ENCODE measurements at places on chromosomes 1 and 21.
A peak's percentile ranks its signal among the peaks of the same experiment; 100 is the strongest.

GRCh38 chr1:182147136-182147820 is 85.8 kb upstream of the ZNF648 start:
- peak overlapping the region; percentile 17 for H3K27ac ChIP-seq
- H3K4me3 ChIP-seq, result no peak overlapping the region
- H3K4me1 ChIP-seq, result peaks cover 19% of the 10 kb centered on the region
- no peaks in the 10 kb centered on the region for H3K27me3 ChIP-seq
- no peak for DNase-seq
- H3K36me3 ChIP-seq, result no peaks in the 10 kb centered on the region

DNA sequence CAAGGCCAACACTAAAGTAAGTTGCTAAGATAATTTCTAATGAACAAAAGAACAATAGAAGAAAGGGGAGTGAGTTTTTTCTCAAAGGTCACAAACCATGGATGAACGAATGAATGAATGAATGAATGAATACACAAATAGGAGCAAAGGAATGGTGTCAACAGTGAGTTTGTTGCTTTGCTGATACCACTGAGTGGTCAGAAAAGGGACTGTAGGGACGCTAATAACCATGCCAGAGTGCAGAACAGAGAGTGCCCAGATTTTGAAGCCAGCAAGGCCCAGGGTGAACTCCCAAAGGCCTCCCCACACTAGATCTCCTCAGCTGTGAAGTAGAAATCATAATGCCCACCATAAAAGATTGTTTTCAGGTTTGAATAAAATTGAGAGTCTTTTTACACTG is 15.9 kb downstream of the CD58 start:
- H3K27ac ChIP-seq, result no peak overlapping the region
- peaks cover 28% of the 10 kb centered on the region for H3K4me1 ChIP-seq
- DNase-seq, result no peak
- H3K4me3 ChIP-seq, result no peak overlapping the region
- no peaks in the 10 kb centered on the region for H3K36me3 ChIP-seq

- no peak overlapping the region for H3K27ac ChIP-seq
- DNase-seq, result no peak
- H3K27me3 ChIP-seq, result no peaks in the 10 kb centered on the region
- H3K4me1 ChIP-seq, result peaks cover 14% of the 10 kb centered on the region
- no peak overlapping the region for H3K4me3 ChIP-seq
These were observed 16.7 kb downstream of the KDM4A start for GRCh38 chr1:43666608-43667007.

DNA sequence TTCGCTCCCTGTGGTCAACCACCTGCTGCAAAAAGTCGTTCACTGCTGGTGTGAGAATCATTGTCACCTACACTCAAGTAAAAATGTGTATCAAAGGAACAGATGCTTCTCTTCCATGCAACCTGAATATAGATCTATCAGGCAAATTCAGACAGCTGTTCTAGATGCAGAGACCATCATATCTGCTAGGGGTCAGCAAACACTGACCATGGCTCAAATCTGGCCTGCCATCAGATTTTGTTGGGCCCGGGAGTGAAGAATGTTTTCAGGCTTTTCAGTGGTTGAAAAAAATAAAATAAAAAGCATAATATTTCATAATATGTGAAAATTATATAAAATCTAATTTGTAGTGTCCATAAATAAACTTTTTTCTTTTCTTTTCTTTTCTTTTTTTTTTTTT is 199.6 kb downstream of the RGS7 start:
- H3K4me3 ChIP-seq, result no peak overlapping the region
- no peaks in the 10 kb centered on the region for H3K36me3 ChIP-seq
- no peaks in the 10 kb centered on the region for H3K27me3 ChIP-seq
- H3K4me1 ChIP-seq, result no peaks in the 10 kb centered on the region
- no peak overlapping the region for H3K27ac ChIP-seq

DNA sequence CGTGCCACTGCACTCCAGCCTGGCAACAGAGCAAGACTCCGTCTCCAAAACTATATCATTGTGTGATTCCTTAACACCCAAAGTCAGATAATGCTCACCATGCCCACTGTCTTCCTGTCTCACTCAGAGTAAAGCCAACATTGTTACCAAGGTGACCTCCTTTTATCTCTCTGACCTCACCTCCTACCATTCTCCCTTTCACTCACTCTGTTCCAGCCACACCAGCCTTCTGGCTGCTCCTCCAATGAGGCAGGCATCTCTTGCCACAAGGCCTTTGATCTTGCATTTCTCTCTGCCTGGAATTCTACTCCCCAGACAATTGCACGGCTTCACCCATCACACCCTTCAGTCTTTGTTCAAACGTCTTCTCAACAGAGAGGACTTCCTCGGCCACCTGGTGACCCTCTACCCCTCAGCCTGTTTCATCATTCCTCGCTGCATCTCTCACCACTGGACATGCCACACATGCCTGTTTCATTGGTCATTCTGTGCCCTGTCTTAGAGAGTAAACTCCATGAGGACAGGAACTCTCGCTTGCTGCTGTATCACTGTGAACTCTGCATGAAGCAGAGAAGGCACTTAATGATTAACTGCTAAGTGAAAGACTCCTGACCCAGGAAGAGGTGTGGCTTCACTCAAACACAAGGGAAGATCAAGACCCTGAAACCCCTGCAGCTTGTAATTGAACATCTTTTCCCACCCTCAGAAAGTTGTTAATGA is 67.1 kb upstream of the CAPZB start:
- no peak overlapping the region for H3K4me3 ChIP-seq
- H3K36me3 ChIP-seq, result no peaks in the 10 kb centered on the region
- no peaks in the 10 kb centered on the region for H3K4me1 ChIP-seq
- DNase-seq, result no peak

- H3K4me1 ChIP-seq, result no peaks in the 10 kb centered on the region
- H3K27ac ChIP-seq, result no peak overlapping the region
- H3K4me3 ChIP-seq, result no peak overlapping the region
- no peaks in the 10 kb centered on the region for H3K36me3 ChIP-seq
- H3K27me3 ChIP-seq, result no peaks in the 10 kb centered on the region
- DNase-seq, result no peak
These were observed 219.5 kb downstream of the TPR start for GRCh38 chr1:186155594-186155993.

- H3K4me1 ChIP-seq, result peaks cover 14% of the 10 kb centered on the region
- H3K36me3 ChIP-seq, result no peaks in the 10 kb centered on the region
- no peak for DNase-seq
These were observed 26.2 kb upstream of the TARBP1 start for GRCh38 chr1:234504969-234505768.

DNA sequence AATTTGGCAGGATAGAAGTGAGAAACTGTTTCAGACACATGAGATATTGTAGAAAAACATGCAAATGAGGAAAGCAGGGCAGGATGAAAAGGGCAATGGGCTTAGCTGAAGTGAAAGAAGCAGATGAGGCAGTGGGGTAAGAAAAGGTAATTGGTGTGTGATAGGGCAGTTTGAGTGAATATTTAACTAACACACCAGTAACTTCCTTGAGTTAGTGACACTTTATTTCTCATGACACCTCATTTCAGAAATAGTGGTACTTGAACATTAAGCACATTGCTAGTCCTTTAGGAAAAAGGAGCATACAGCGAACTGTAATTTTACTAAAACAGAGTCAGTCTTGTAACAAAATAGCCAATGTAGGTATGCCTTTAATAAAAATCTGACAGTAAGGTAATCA is 415.0 kb downstream of the DPYD start:
- no peak for DNase-seq
- peaks cover 3% of the 10 kb centered on the region for H3K4me1 ChIP-seq
- H3K4me3 ChIP-seq, result no peak overlapping the region
- H3K36me3 ChIP-seq, result no peaks in the 10 kb centered on the region

DNA sequence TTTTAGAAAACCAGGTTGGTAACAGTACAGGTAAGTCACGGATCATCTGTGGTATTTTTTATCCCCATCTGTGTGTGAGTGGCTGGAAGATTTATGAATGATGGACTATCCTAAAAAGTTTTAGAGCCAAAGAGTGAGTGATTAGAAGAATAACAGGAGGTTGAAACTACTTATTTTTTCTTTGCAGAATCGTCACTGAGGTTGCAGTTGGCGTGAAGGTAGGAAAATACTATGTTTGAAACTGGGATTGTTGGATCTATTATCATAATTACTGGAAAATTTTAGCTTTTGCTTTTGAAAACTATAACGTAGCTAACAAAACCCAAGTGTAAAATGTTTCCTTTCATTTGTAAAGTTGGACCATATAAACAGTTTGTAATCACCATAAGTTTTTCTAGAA is 1.8 kb downstream of the PTBP2 start:
- H3K27me3 ChIP-seq, result no peaks in the 10 kb centered on the region
- DNase-seq, result no peak
- H3K36me3 ChIP-seq, result peaks cover 31% of the 10 kb centered on the region
- H3K4me1 ChIP-seq, result peaks cover 66% of the 10 kb centered on the region
- peak overlapping the region; percentile 98 for H3K27ac ChIP-seq

DNA sequence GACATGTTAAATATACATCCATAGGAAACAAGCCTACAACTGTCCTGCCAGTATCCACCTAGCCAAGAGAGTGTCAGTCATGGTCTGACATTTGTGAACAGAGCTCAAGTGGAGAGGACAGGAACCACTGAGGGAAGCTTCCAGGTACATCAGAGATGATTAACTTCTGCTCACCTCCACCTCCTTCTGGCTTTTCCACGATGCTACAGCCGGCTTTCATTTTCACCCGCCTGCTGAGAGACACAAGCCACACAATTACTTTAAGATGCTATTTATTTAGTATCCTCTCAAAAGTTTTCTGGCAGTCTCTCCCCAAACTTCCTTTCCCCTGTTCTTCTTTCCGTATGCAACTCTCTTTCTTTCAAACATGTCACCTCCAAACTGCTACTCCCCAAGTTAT is 2.1 kb downstream of the ETV3 start:
- no peak for DNase-seq
- no peaks in the 10 kb centered on the region for H3K27me3 ChIP-seq
- H3K4me1 ChIP-seq, result peaks cover 23% of the 10 kb centered on the region
- peak overlapping the region; percentile 90 for H3K4me3 ChIP-seq
- H3K27ac ChIP-seq, result peak overlapping the region; percentile 37

DNA sequence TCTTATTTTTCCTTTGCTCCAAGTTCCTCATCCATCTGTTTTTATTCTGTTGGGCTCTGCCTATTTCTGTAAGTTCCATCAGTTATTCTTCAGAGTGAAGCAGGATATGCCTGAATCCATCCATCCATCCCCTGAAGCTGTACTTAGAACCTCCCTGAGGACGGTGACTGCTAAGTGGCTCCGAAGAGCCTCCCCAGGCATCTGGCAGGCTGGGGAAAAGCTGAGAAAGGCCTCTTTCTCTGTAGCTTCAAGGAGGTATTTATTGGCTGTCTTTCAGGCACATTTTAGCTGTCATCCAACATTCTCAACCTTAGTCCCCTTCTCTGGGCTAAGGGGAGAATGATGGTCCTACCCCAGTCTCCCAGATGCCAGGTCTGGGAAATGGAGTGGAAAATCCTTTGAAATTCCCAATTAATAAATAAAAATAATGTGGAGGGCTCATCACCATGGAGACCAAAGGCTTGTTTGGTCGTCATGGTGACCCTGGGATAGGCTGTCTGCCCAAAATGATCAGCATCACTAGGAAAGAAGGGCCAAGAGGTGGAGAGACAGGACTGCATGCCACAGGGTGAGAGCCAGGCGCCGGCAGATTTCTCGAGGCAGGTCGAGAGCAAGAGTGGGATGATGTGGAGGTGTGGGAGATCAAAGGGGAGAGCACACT is 82.0 kb downstream of the UBIAD1 start:
- no peak overlapping the region for H3K4me3 ChIP-seq
- H3K4me1 ChIP-seq, result no peaks in the 10 kb centered on the region
- no peaks in the 10 kb centered on the region for H3K36me3 ChIP-seq
- H3K27me3 ChIP-seq, result no peaks in the 10 kb centered on the region
- H3K27ac ChIP-seq, result no peak overlapping the region

DNA sequence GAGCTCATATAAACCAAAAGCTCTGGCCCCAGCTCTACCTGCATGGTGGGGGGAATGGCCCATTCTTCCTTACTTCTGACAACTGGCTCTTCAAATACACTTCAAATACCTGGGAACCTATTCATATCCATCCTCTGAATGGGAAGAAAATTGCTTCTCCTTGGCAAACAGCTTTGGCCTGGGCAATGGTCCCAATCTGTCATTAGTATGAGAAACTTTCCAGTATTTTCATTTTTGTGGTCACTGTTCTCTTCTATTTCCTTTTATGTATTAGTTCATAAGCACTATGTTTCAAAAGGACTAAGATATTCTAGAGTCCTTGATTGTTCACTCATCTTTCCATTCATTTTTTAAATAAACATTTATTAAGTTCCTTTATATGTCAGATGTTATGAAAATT is 5.2 kb upstream of the HSD3B2 start:
- no peak for DNase-seq
- no peaks in the 10 kb centered on the region for H3K27me3 ChIP-seq
- no peaks in the 10 kb centered on the region for H3K36me3 ChIP-seq
- no peaks in the 10 kb centered on the region for H3K4me1 ChIP-seq
- H3K4me3 ChIP-seq, result no peak overlapping the region
- H3K27ac ChIP-seq, result no peak overlapping the region

GRCh38 chr1:205920159-205920558 is 23.1 kb downstream of the SLC26A9 start:
- no peaks in the 10 kb centered on the region for H3K36me3 ChIP-seq
- H3K4me3 ChIP-seq, result no peak overlapping the region
- H3K27me3 ChIP-seq, result peaks cover 17% of the 10 kb centered on the region
- no peaks in the 10 kb centered on the region for H3K4me1 ChIP-seq

GRCh38 chr1:22284236-22284635 is 141.3 kb upstream of the WNT4 start:
- no peak overlapping the region for H3K27ac ChIP-seq
- H3K36me3 ChIP-seq, result no peaks in the 10 kb centered on the region
- no peaks in the 10 kb centered on the region for H3K4me1 ChIP-seq
- H3K27me3 ChIP-seq, result no peaks in the 10 kb centered on the region

- no peaks in the 10 kb centered on the region for H3K36me3 ChIP-seq
- H3K4me1 ChIP-seq, result peaks cover 30% of the 10 kb centered on the region
- peak within 1 kb of the TSS; percentile 70 for H3K4me3 ChIP-seq
- peak within 1 kb of the TSS; percentile 73 for H3K27ac ChIP-seq
- no peak for DNase-seq
These were observed at the start of gene CYP2J2 for GRCh38 chr1:59926381-59927123. Gene CYP2J2 (minus strand): TSS chr1:59926773. CDS start chr1:59926746, 27 bp downstream.

GRCh38 chr1:172581779-172582178 is 48.8 kb downstream of the SUCO start:
- peaks cover 57% of the 10 kb centered on the region for H3K36me3 ChIP-seq
- no peak overlapping the region for H3K27ac ChIP-seq
- no peak for DNase-seq
- no peak overlapping the region for H3K4me3 ChIP-seq

GRCh38 chr1:52365746-52366516 is at the start of gene CC2D1B:
Gene CC2D1B (minus strand): TSS chr1:52366205. CDS start chr1:52364620, 1,585 bp downstream.
- DNase-seq, result peak; percentile 88
- peak within 1 kb of the TSS; percentile 98 for H3K4me3 ChIP-seq
- H3K27me3 ChIP-seq, result no peaks in the 10 kb centered on the region
- H3K36me3 ChIP-seq, result peaks cover 15% of the 10 kb centered on the region
- peaks cover 51% of the 10 kb centered on the region for H3K4me1 ChIP-seq

GRCh38 chr1:89833183-89834082 is 12.6 kb downstream of the LRRC8D start:
- no peaks in the 10 kb centered on the region for H3K36me3 ChIP-seq
- no peak overlapping the region for H3K4me3 ChIP-seq
- H3K27ac ChIP-seq, result no peak overlapping the region

GRCh38 chr1:71223641-71224340 is 143.0 kb upstream of the ZRANB2 start:
- H3K27ac ChIP-seq, result no peak overlapping the region
- no peak overlapping the region for H3K4me3 ChIP-seq
- no peaks in the 10 kb centered on the region for H3K4me1 ChIP-seq
- no peaks in the 10 kb centered on the region for H3K27me3 ChIP-seq
- DNase-seq, result no peak

Data from esophagus squamous epithelium (tissue), 5 donors.